ENCODE measurements at places on chromosomes 1 and 21. TPM values are rescaled to one million over a fixed set of nuclear protein-coding genes. Genes with fewer than 3 reads are reported as not detected.

Gene C1orf185
- not detected for total RNA-seq

Gene ERG
- total RNA-seq, result 25.8 TPM

Gene PCSK9
- not detected for total RNA-seq

Gene KMO
- 1.1 TPM for total RNA-seq

Gene NPHS2
- total RNA-seq, result not detected

Gene TMEM61
- total RNA-seq, result 3.0 TPM

Gene ST6GALNAC5
- 6.0 TPM for total RNA-seq

Measured in posterior vena cava (tissue), 2 donors.